ENCODE measurements at places on chromosomes 4 and X. TPM values are rescaled to one million over a fixed set of nuclear protein-coding genes. Genes with fewer than 3 reads are reported as not detected.

DNA sequence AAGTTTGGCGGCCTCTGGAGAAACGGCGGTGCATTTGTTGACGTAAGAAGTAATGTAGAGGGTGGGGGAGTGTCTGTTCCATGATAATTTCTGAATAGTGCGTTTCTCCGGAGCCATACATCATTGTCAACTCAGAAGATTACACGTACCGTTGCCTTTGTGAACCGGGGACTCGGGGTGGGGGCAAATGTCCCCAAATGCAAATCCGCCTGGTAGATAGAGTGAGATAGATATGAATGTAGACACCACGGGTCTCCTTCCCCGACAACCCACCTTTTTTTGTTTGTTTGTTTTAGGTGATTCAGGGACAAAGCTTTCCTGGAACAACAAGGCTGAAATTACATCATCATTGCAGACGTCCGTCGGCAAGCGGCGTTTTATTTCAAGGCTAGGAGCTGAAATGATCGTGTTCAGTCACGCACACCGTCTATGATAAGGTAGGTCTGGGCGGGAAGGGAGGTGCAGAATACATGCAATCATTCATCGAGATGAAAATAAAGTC lies 96.0 kb upstream of the PPP2R3B start:
- DNase-seq = no peak

- DNase-seq = no peak
Measured at GRCh38 chr4:123986268-123986798, 589.7 kb downstream of the SPRY1 start.

- DNase-seq = no peak
Measured at GRCh38 chr4:61294936-61295335, 94.8 kb downstream of the ADGRL3 start.

The KLHL4 gene
- total RNA-seq = not detected

DNA sequence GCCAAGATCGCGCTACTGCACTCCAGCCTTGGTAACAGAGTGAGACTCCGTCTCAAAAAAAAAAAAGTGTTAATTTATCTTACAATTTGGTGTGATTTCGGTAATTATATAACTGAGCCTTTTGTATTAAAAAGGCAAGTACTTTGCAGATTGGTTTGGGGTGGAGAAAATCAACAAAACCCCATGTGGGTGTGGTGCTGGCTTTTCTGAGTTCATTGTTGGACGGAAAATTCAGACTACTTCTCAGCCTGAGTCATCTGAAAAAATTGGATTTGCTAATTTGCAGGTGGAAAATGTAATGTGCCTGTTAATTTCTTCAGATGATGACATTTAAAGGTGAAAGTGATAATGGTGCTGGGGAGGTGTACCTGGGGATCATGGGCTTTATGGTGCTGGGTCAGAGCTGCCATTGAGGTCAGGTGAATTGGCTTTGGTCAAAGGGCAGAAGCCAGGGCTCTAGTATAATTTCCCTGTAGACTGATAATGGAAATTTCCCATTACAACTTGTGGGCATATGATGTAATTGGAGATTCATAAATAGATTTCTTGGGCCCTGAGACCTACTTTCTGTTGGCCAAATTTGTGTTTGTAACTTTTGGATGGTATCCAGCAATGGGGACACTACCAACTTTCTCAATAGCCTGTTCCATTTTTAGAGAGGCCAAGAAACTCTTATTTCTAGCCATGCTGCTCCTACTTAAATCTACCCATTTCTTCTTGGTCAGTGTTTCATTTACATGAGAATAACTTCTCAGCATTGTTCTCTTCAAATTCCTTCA lies 74.3 kb upstream of the TEX13D start:
- no peak for DNase-seq

GRCh38 chr4:1856943-1857699 lies 1.2 kb upstream of the LETM1 start:
- DNase-seq = no peak

- no peak for DNase-seq
Measured at GRCh38 chr4:86595426-86595805, 1.3 kb downstream of the PTPN13 start.

- DNase-seq = no peak
Measured at GRCh38 chrX:28595346-28595745, 8.1 kb downstream of the IL1RAPL1 start.

DNA sequence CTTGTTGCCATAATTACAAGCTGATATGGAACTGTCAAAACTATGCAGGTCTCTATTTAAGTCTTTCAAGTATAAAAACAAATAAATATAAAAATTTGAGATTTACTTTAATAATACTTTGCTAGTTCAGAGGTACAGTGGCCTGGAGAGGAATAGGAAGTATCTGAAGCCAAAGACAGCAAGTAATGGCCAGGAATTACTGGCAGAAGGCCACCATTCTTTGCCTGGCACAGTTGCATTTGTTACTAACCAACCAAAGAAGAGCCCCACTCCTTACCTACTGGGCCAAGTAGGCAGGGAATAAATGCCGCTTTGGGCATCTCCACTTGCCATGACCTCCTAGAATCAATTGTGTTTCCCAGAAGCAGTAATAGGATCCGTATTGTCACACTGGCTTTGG lies 13.8 kb upstream of the ADAMTS3 start:
- DNase-seq = no peak

DNA sequence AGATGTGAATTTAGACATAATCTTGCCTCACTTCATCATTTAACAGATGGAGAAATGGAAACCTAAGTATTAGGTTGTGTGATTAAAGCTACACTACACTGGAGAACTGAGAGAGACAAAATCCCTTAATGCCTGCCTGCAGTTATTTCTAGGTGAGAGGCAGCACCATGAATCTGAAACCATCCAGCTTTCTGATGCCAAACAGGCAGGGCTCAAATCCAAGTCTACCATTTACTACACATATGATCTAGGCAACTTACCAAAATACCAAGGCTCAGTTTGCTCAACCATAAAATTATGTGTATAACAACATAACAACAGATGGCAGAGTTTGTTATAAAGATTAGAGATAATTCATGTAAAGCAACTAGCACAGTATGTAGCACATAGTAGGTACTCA lies 38.7 kb downstream of the GABRA4 start:
- no peak for DNase-seq

GRCh38 chrX:41314204-41314603 lies 19.8 kb upstream of the DDX3X start:
- DNase-seq = no peak

The CNGA1 gene
- total RNA-seq = not detected

The HTN1 gene
- total RNA-seq = not detected

The AREG gene
- total RNA-seq = not detected

- no peak for DNase-seq
Measured at GRCh38 chr4:52983563-52984303, 121.6 kb downstream of the RASL11B start.

- no peak for DNase-seq
Measured at GRCh38 chrX:21959362-21960051, 19.0 kb downstream of the SMS start.

The F9 gene
- not detected for total RNA-seq

GRCh38 chr4:25823632-25824031 lies 39.2 kb downstream of the SEL1L3 start:
- no peak for DNase-seq

GRCh38 chr4:7926822-7927221 lies 12.8 kb downstream of the AFAP1 start:
- no peak for DNase-seq
